Mesothelial cell of epicardium (in vitro differentiated cells): ENCODE measurements at places on chromosomes 5 and 9. TPM values are rescaled to one million over a fixed set of nuclear protein-coding genes. Genes with fewer than 3 reads are reported as not detected.

DNA sequence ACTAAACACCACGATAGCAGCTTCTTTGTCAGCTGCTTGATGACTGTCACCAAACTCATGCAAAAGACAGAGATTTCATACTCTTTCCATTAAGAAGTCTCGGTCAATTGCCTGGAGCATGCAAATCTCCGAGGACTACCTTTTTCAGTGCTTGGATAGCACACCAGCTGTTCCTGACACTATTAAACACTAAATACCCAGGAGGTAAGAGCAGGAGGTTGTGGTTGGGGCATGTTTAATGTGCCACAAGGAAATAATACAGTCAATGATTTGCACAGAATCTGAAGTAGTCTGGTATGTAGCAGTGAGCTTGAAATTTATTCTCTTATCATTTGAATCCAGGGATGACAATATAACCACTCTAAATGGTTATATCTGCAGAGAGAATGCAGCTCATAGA lies 996.2 kb downstream of the CDH12 start:
- DNase-seq, result no peak

DNA sequence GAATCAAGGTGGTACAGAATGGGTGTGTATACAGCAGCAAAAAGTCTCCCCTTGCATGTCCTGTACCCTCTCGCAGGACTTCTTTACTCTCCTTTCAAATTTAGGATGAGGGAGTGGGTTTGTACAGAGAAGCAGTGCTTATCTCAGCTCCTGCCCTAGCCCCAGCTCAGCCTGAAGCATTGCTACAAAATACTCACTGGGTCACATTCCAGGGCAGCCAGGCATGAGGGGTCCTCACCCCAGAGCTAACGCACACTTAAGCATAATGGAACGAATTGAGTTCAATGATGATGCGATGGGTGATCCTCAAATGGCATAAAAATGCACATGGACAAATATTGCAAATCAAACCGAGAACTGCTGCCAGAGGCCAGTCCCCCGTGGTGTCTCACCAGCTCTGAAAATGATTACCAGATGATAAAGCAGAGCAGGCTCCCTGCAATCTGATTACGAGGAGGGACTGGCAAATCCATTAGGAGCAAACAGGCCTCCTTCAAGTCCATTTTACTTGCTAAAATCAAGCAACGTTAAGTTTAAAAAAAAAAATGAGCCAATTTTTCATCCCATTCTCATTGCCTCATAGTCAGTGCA lies 231.6 kb upstream of the TAS2R1 start:
- DNase-seq, result no peak

GRCh38 chr9:16412740-16413139 lies 457.7 kb downstream of the BNC2 start:
- DNase-seq, result no peak

GRCh38 chr9:109100543-109101201 lies 19.1 kb downstream of the TMEM245 start:
- DNase-seq, result no peak

Gene GLRA1
- not detected in 3 replicates for total RNA-seq

DNA sequence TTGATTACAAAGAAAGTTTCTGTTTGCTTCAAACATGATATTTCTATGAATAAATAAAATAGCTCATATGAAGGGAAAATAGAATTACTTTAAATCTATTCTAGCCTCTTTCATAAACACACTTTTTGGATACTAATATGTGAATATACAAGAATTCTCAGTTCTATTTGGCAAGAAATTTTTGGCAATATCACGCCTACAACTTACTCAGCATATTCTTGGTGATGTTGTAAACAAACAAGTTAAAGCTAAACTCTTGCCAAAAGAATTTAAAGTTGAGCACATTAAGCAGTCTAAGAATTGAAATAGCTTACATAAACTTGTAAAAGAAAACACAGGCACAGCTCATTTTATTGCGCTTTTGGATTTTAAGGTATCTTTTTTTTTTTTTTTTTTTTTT lies 209.8 kb downstream of the CDH12 start:
- no peak for DNase-seq

DNA sequence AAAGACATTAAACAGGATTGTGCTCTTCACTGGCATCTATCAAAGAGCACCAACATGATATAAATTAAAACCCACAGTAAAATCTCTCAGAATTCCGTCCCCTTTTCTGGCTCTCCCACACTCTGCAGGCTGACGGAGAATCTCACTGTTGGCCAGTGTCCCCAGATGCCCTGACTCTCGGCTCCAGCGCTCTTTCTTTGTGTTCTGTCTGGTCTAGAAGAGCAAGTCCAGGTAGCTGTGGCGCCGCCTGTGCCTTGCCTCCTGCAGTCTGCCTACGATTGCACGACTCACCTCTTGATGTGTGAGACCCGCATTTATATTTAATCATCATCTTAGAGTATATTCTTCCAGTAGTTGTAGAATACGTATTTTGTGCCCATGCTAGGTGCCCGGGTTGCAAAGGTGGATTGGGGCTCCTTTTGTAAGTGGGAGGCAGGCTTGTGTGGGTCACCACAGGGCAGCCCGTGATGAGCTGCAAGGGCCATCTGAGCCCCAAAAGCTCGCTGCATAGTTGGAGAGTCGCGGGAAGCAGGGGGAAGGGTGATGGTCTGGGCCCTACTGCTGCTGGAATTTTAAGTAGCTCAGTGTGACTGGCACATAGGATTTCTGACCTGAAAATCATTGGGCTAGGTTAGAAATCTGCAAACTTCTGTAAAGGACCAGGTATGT lies 55.6 kb downstream of the EHMT1 start:
- DNase-seq, result no peak

GRCh38 chr9:109906766-109907382 lies 126.9 kb downstream of the PALM2AKAP2 start:
- no peak for DNase-seq
